ENCODE measurements at places on chromosomes 3 and 15.

DNA sequence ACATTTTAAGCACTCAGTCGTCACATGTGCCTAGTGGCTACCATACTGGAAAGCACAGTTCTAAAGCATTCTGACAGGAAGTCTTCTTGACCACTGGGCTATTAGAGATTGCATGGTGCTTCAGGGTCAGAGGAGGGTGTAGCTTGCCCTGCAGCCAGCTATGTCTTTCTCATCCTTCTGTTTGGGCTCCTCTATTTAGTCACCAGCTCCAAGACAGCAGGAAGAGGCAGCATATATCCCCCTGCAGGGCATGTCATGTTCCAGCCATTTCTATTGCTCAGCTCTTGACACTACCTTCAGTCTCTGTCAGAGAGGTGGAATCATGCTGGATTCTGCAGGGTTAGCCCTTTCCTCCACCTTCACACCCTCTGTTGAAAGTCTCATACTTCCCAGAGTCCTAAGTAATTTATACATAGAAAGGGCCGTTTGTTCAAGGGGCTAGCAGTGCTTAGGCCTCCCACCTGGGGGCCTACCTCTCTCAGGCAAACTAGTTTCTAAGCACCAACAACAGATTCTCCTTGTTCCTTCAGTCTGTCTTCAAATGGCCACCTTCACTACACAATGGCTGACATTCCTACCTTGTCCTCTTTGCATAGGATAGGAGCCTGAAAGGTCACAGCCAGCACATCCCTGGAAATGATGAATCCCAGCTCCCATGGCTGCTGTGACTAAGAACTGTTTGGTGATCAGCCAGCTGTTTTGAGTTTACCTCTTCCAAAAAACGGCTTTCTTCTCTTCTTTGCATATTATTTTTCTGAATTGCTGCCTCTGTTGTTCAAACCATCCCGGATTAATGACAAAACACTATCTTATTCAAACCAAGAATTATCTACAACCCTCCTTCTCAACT lies 115.7 kb upstream of the BFSP2 start:
- DNase-seq: no peak

GRCh38 chr3:60775985-60776384 lies 475.3 kb downstream of the FHIT start:
- DNase-seq: no peak

DNA sequence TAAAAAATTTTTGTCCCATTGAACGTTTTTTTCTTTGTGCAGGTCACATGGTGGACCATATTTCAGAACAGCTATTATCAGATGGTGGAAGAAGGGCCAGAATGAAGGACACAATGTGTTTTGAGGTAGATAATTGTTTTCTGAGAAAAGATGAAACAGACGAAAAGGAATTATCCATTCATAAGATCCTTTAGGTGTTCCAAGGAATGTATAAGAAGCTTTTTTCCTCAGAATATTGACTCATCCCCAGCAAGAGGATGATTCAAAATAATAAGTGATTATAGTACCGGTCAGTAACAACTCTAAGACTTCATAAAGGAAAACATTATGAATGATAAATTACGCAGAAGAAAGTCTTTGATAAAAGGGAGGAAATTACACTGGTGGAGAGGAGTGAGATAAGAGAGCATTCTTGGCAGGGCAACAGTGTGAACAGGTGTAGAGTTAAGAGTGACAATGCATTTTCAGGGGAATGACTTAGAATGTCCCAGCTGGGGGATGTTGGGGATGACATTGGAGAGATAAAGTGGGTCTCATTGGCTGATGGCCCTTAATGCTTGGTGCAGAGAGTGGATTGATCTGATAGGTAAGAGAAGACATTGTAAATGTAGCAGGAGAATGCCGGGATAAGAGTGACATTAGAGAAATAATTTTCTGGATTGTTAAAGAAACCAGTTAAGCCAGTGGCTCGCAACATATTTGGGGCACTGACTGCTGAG lies 27.0 kb upstream of the AQP9 start:
- DNase-seq: no peak

- no peak for DNase-seq
Measured at GRCh38 chr3:86973440-86973839, 17.5 kb downstream of the VGLL3 start.

- no peak for DNase-seq
Measured at GRCh38 chr3:160477750-160478149, 28.2 kb upstream of the TRIM59 start.

GRCh38 chr3:131541288-131541687 lies 38.5 kb upstream of the MRPL3 start:
- no peak for DNase-seq

DNA sequence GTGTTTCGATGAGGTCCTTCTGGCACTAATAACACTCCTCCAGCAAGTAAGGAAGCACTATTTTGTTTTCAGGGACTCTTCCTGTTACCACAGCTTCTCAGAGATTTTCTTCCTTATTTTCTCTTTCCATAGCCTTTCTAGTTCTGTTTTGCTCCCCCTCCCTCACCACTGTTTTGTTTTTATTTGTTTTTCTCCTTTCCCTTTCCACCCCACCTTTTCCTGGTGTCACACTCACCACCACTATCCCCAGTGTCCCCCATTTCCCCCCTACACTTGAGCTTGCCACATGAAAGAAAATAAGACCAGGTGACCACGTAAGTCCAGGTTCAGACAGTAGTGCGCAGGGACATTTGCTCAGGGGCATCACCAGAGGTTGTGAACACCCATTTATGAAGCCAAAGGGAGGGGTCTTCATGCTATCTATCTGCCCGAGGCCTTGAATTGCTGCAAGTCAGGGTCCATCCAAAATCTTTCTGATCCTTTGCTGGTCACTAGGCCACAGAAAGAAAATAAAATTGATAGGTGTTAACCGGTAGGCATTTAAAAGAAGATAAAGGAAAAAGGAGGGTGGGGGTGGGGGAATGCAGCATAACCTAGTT lies 1.4 kb upstream of the RFTN1 start:
- no peak for DNase-seq

- DNase-seq: no peak
Measured at GRCh38 chr3:135141672-135142071, 346.6 kb downstream of the EPHB1 start.

DNA sequence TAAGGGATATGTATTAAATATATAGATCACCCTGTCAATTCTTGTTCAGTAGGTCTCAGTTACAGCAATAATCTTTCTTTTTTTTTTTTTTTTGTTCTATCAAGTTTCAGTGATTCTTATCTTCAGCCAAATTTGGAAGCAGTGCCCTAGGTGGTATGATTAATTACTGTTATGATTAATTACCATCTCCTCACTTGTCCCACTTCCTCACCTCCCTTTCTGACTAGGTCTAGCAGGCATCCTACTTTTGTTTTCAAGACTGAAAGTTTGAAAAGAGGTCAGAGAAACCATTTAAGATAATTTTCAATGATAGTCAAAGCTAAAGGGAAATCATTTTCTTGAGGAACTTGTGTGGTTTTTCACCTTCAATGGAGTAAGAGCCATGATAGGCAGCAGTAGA lies 144.0 kb upstream of the CNTN4 start:
- DNase-seq: no peak
